Fibroblast of skin of left quadriceps (primary cell): ENCODE measurements at places on chromosomes 7 and 10.

- DNase-seq, result no peak
Measured at GRCh38 chr10:129945526-129945925, 18.5 kb downstream of the EBF3 start.

GRCh38 chr10:37821237-37821636, 36.2 kb downstream of the ZNF248 start:
- no peak for DNase-seq

DNA sequence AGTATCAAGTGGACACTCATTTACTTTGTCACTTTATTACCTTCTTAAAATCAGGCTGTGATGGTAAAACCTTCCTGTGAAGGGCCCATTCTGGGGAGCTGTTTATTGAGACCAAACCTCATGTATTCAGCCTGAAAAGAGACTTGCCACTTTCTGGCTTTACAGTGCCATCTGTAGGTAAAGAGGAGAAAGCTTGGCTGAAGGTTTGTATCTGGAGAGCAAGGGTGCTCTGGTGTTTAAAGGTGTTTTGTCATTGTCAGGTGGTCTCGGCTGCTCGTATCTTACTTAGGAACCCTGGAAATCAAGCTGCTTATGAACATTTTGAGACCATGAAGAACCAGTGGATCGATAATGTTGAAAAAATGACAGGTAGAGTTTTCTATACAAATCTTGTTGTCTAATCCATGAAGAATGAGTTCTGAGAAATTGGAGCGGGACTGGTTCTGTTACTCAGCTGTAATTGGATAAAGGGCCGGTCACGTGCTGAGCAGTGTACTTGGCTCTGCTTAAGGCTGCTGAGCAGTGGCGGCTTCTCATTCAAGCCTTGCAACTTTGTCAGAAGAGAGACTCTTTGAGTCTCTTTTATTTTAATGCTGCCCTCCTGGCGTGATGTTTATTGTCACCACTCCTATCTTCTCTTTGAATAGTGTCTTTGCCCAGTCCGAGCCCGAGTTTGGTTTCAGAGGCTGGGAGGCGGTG, 46.9 kb downstream of the AP3M1 start:
- no peak for DNase-seq

GRCh38 chr10:11679946-11680345, 62.2 kb upstream of the ECHDC3 start:
- no peak for DNase-seq

GRCh38 chr10:25678666-25679065, 255.4 kb upstream of the MYO3A start:
- DNase-seq, result no peak

- no peak for DNase-seq
Measured at GRCh38 chr7:16587790-16588189, 57.8 kb downstream of the ANKMY2 start.

GRCh38 chr10:69629897-69630650, at the start of gene FAM241B:
TSS of gene FAM241B (plus strand) at chr10:69630247. CDS start at chr10:69631744, 1,497 bp downstream.
- peak; percentile 4 for DNase-seq

DNA sequence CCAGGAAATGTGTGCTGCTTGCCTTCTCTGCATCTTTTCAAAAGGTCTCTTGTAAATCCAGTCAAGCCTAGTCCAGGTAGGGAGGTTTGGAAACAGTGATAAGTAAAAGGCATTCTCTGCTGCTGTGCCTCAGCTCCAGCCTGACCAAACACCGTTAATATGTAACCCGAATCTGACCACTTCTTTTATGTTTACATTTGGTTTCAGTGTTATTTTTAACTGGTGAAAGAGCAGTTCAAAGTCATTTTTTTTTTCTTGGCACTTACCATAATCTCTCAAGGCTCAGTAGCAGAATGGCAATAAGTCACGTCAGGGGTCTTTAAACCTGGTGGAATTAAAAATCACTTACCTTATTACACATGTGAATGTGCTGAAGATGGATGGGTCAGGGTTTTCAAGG, 216.8 kb downstream of the PTEN start:
- DNase-seq, result no peak

DNA sequence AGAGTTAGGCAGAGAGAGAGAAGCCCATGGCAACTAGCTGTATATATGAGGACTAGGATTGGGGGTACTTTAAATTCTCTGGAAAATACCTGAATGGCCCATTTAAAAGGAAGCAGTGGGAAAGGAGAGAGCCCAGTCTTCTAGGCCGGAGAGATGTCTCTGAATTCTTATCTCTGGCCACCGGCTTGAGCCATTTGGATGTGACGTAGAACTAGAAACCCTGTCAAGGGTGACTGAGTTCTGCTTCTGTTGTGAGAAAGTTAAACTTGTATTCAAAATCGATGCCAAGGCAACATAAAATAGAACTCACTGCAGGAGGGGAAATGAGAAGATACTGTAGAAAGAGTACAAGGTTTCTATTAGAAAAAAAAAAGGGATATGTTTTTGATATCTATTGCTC, 6.3 kb upstream of the GSTK1 start:
- no peak for DNase-seq

DNA sequence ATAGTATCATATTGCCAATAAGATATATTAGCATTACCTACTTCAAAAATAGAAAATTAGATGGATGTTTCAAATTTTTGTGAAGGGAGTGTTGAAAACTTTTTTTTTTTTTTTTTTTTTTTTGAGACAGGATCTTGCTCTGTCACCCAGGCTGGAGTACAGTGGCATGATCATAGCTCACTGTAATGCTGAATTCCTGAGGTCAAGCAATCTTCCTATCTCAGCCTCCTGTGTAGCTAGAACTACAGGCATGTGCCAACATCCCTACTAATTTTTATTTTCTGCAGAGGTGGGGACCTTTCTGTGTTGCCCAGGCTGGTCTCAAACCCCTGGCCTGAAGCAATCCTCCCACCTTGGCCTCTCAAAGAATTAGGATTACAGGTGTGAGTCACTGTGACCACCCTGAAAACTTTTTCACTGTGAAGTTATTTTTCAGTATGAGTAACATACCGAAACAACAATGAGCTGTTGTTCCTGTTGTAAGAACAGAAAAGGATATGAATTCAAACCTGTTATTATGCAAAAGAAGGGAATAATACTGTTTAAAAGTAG, 266.9 kb downstream of the NEBL start:
- no peak for DNase-seq

- no peak for DNase-seq
Measured at GRCh38 chr7:26444555-26444954, 152.9 kb downstream of the SNX10 start.

DNA sequence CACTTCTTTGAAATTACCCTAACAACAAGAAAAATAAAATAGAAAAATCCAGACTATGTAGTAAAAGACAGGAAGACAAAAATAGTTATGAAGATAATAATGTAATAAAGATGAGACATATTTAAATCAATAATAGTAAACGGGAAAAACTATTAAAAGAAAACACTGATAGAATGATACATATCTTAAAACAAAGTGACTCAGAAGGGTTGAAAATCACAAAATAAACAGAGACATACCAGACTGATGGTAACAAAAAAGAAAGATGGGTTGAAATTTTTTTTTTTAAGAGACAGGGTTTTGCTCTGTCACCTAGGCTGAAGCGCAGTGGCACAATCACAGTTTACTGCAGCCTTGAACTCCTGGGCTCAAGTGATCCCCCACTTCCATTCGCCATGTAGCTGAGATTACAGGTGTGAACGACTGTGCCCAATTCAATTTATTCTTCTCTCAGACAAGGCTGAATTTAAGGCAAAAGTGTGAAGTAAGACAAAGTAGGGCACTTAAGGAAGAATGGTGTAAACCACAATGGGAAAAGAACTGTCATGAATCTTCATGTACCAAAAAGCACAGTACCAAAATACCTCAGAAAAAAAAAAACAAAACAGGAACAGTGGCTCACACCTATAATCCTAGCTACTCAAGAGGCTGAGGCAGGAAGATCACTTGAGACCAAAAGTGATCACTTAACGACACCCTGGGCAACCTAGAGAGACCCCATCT, 47.4 kb downstream of the LMBR1 start:
- no peak for DNase-seq

- DNase-seq, result no peak
Measured at GRCh38 chr10:43209651-43210141, 57.2 kb downstream of the RASGEF1A start.

- DNase-seq, result no peak
Measured at GRCh38 chr7:26197153-26198115, 3.1 kb downstream of the HNRNPA2B1 start.

GRCh38 chr10:49746626-49747302, 15.4 kb downstream of the OGDHL start:
- DNase-seq, result no peak

GRCh38 chr7:154880513-154880912, 122.4 kb downstream of the PAXIP1 start:
- no peak for DNase-seq

- DNase-seq, result no peak
Measured at GRCh38 chr10:124672181-124672638, 72.0 kb downstream of the FAM53B start.

GRCh38 chr7:79298145-79298760, 155.2 kb downstream of the MAGI2 start:
- no peak for DNase-seq

DNA sequence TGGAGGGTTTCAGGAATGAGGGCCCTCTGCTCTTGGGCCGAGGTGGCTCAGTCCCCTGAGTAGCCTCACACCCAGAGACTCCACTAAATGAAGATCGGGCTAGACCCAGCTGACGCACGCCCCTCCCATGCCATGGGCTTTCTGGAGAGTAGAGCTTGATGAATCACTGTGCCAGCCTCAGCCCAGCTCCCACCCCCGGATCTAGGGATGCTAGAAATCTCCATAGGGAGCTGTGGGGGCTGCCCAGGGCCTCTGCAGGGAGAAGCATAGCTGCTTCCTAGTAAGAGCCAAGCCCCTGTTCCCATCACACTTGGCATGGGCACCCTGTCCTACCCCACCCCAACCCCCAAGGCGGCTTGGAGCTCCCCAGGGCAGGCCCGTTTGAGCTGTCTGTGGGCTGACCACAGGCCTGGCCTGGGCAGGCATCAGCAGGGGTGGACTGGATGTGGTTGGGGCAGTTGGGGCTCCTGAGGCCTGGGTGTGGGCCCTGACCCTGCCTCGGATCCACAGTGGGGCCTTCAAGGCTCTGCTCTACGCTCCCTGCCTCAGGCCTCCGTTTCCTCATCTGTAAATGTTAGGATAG, 121.2 kb downstream of the ZMIZ1 start:
- DNase-seq, result no peak

DNA sequence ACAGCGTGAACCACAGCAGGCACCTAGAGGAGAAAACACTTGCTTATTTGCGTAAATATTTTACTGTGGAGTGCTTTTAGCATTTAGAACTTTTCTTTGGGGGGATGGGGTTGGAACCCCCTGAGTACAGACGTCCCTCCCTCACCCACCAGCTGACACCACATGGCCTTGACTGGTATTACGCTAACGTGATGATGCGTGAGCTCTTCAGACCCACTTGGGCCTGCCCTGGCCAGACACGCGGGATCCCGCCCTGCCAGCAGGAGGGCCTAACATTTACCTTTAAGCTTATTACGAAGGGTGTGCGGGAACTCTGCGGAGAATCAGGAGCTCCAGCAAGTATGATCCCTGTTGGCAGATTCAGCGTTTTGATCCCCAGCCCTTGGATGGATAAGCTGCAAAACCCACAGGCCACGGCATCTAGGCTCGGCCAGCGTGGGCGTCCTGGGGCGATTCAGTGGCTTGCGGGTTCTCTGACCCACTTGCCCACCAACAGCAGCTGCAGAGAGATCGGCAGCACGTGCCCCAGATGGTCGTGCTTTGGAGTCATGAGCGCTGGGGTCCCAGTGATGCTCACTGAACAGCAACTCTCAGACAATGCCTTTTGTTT, 545.5 kb upstream of the FOXK1 start:
- no peak for DNase-seq

- no peak for DNase-seq
Measured at GRCh38 chr10:77212632-77213031, 425.0 kb downstream of the KCNMA1 start.

GRCh38 chr10:99560277-99561126, 27.8 kb downstream of the NKX2-3 start:
- peak; percentile 12 for DNase-seq

- no peak for DNase-seq
Measured at GRCh38 chr10:4271193-4271592, 486.2 kb upstream of the KLF6 start.

DNA sequence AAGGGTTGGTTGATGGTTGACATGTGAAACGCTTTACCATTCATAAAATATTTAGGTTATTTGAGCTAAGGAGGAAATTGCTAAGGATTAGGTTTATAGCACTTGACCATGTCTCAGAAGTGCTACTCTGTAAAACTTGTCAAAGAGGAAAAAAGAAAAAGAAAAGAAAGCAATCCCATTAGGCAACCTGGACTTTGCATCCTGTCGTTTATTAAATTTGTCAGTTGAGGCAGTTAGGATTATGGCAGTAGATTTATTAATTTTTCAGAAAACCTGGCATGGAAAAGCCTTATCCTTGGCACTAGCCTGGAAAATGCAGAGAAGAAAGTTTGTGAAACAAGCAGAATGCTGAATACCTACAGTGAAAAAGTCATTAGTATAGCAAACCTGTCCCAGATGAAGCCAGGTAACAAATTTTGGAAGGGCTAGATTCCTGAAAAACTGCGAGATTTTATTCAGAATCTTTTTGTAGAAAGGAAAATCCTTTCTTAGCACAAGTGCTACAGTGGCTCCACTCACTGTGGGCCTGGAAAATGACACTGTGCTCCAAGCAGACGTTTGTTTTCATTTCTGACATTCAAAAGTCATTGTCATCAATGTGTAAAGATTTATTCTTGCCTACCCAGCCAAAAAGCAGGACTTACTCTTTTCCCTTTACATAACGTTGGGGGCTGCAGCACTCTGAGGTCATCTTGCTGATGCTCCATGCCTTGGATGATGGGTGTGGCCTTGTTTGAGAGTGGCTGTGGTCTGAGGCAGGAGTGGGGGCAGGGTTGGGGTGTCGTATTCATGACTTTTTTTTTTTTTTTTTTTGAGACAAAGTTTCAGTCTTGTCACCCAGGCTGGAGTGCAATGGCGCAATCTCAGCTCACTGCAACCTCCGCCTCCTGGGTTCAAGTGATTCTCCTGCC, 664.9 kb downstream of the SUGCT start:
- no peak for DNase-seq

DNA sequence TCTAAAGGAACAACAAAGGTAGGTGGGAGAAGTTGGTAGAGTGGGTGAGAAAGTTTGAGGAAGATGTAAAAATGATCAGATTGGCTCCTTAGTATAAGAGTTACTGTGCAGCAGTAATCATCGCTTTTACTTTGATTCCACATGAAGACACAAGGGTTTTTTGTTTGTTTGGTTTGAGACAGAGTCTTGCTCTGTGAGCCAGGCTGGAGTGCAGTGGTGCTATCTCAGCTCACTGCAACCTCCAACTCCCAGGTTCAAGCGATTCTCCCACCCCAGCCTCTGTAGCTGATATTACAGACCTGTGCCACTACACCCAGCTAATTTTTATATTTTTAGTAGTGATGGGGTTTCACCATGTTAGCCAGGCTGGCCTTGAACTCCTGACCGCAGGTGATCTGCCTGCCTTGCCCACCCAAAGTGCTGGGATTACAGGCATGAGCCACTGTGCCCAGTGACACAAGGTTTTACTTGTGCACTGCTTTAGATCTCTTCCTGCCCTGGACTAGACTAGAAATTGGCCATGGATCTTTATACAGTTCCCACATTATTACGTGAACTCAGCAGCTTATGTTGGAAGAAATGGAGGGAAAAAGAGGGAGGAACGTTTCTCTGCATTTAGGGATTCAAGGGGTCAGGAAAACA, 10.7 kb downstream of the LUC7L2 start:
- DNase-seq, result no peak
